ENCODE measurements at places on chromosomes 4 and X. TPM values are rescaled to one million over a fixed set of nuclear protein-coding genes. Genes with fewer than 3 reads are reported as not detected.

UGT8 gene
- total RNA-seq, result 0.18 TPM

MAGEE2 gene
- total RNA-seq, result not detected

WDFY3 gene
- 46.2 TPM for total RNA-seq

GRPR gene
- 0.11 TPM for total RNA-seq

PNMA6F gene
- not detected for total RNA-seq

KLF8 gene
- 4.7 TPM for total RNA-seq

TRPC3 gene
- not detected for total RNA-seq

LINC00632 gene
- not detected for total RNA-seq

UGT2B7 gene
- not detected for total RNA-seq

SCRG1 gene
- not detected for total RNA-seq

GAGE1 gene
- not detected for total RNA-seq

PDZD4 gene
- total RNA-seq, result 0.04 TPM

ASMT gene
- total RNA-seq, result not detected

PNMA6A gene
- 0.32 TPM for total RNA-seq

MAGEC3 gene
- total RNA-seq, result not detected

F8A2 gene
- total RNA-seq, result not detected

RIBC1 gene
- 0.35 TPM for total RNA-seq

TADA2B gene
- total RNA-seq, result 10.0 TPM

ETFDH gene
- total RNA-seq, result 10.9 TPM

MAMLD1 gene
- 1.3 TPM for total RNA-seq

TLR10 gene
- not detected for total RNA-seq

STOX2 gene
- total RNA-seq, result 0.75 TPM

ZXDA gene
- 2.4 TPM for total RNA-seq

CSN1S1 gene
- not detected for total RNA-seq

TMPRSS11D gene
- 0.99 TPM for total RNA-seq

KIAA1210 gene
- total RNA-seq, result not detected

CCDC160 gene
- not detected for total RNA-seq

DGKK gene
- total RNA-seq, result not detected

MXRA5 gene
- 5.5 TPM for total RNA-seq

HEPH gene
- total RNA-seq, result 0.11 TPM

FMR1NB gene
- total RNA-seq, result not detected

LIAS gene
- total RNA-seq, result 13.8 TPM

KLHL13 gene
- total RNA-seq, result 5.2 TPM

PPBP gene
- not detected for total RNA-seq

MAGEB1 gene
- total RNA-seq, result not detected

TGIF2LX gene
- total RNA-seq, result not detected

RENBP gene
- total RNA-seq, result 0.14 TPM

TRIM60 gene
- not detected for total RNA-seq

HERC5 gene
- total RNA-seq, result 18.7 TPM

MAGEB4 gene
- not detected for total RNA-seq

TSPAN5 gene
- 46.6 TPM for total RNA-seq

STX18 gene
- 20.1 TPM for total RNA-seq

ZNF185 gene
- total RNA-seq, result 23.3 TPM

IL2 gene
- total RNA-seq, result not detected
